ENCODE measurements at places on chromosomes 3 and 15.

- DNase-seq = no peak
These were observed 112.9 kb upstream of the RGMA start for GRCh38 chr15:93201940-93202339.

DNA sequence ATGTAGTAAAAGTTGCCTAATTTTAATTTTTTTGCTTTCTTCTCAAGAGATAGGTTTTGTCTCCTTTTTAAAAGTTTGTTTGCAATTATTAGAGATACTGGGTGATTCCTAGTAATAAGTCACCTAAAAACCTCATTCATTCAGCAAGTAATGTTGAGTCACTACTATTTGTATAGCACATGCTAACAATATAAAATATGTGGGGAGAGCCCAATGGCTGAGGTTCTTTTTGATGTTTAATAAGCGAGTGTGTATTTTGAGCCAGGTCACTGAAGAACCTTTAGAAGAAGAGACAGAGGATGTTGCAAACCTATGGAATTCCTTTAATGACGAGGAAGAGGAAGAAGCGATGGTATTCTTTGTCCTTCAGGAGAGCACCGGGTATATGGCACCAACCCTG lies 123.7 kb upstream of the CHRM5 start:
- DNase-seq = no peak

- DNase-seq = no peak
These were observed at the start of gene FAH for GRCh38 chr15:80152896-80153876. Gene FAH, plus strand, starts transcription at chr15:80152999. Its CDS starts 56 bp downstream, at chr15:80153055.

GRCh38 chr3:108153451-108153981 lies 62.7 kb upstream of the CD47 start:
- DNase-seq = no peak

DNA sequence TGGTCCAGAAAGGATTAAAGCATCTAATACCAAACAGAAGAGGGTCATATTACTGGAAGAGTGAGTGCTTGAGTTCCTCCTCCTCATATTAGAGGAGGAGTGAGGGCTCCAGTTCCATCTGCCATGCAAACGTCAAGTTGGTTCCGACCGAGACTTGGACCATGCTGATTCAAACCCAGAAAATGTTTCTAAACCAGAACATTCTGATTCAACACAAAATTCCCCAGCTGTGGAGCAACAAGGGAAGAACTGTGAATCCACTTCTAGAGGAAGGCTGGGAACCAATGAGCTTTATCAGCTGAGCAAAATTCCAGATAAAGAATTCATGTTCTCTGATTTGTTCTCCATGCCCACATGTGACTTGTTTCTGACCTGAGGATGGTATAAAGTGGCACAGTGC lies 135.6 kb upstream of the WNT5A start:
- DNase-seq = no peak

DNA sequence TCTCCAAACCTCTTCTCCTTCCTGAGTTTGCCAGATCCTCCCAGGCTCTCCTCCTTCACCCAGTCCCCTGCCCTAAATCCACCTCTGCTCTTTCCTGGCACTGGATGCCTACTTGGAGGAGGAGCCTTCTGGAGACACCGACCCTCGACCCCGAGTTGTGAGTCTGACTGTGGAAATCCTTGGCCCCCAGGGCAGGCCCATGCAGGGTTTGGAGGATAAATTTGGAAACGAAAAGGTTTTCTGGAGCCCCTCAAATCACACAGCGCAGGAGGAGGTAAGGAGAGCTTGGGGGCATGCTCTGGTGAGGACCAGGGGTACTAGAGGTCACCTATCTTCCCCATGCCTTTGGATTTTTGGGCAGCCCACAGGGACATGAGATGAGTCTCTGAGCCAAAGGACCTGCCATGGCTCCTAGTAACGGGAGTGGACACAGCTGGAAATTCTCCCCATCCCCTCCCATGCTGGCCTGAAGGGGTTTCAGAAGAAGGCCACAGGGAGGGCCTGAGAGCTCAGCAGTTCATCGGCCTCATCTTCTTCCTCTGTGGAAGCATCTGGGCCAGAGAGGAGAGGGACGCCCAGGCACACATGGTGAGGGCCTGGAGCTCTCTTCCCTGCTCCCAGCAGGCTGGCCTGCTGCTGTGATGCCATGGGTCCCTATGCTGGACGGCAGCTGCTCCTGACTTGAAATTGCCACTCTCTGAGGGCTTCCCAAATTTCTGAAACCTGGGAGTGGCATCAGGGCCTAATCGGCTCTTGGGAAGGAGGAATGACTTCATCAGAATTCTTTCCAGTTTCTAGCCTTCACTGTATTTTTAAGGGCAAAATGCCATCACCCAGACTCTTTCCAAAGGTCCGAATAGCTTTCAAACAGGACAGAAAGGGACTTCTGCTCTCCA lies 68.6 kb upstream of the ITGA11 start:
- DNase-seq = no peak

- no peak for DNase-seq
These were observed 510.8 kb upstream of the SEMA6D start for GRCh38 chr15:47206358-47206978.

GRCh38 chr15:47565949-47566348 lies 151.4 kb upstream of the SEMA6D start:
- no peak for DNase-seq

- DNase-seq = no peak
These were observed 1.6 kb downstream of the GABPB1 start for GRCh38 chr15:50353251-50353974.

- peak; percentile 36 for DNase-seq
These were observed 1.2 kb downstream of the HRH1 start for GRCh38 chr3:11155341-11156025.

DNA sequence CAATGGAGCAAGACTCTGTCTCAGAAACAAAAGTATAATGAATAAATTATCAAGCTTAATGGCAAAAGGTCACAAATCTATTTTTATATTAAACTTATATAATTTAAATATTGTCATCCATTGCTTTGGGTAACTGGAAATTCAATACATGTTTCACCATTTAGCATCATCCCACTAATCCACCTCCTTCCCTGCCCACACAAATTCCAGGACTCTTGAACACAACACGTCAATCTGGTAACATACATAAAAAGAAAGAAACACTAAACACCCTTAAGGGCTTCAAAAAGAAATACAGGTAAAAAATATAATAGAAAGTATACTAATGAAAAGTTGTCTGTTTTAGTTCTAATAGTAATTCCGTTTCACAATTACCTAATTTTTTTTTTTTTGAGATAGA lies 149.4 kb downstream of the STAG1 start:
- no peak for DNase-seq

DNA sequence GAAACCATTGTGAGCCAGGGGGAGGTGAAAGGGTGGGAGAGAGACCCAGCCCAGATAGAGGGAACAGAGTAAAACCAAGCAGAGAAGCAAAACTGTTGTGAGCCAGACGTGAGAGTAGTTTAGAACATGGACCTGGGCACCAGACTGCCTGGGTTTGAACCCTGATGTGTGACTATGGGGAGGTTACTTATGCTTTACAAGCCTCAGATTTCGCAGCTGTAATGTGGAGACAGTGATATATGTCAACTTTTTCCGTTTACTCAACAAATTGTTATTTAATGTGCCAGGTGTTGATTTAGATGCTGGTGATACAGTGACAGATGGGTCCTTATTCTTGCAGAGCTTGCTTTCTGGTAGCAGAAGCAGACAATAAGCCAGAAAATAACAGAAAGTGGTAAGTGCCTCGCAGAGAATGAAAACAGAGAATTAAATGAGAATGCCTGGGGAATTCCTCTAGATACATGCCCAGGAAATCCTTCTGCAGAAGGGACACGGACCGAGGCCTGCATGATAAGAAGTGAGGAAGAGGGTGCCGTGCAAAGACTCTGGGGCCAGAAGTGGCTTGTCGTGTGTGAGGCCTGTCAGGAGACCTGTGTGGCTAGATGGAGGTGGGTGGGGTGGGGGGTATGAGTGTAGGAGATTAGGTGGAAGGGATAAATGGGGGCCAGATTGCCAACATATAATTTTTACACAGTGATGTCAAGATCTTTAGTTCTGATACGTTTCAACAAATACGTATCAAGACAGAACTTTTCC lies 15.0 kb downstream of the KAT2B start:
- DNase-seq = no peak

- DNase-seq = no peak
These were observed 62.7 kb upstream of the ITGA11 start for GRCh38 chr15:68494573-68495110.

DNA sequence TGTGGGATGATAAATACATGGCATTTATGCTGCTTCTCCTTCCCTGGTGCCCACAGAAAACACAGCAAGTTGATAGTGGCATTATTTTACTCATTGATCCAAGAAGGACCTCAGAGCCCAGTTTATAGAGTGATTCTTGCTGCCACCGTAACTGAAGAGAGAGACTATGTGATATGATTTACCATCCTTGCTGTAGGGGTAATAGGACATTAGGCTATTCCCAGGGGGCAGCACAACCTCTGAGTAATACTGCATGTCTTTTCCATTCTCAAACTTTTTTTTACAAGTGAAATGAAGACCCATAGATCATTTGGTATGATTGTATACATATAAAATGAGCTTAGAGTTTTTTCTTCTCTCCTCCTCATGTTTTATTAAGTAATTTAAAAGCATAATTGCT lies 136.4 kb downstream of the ABI3BP start:
- DNase-seq = no peak

DNA sequence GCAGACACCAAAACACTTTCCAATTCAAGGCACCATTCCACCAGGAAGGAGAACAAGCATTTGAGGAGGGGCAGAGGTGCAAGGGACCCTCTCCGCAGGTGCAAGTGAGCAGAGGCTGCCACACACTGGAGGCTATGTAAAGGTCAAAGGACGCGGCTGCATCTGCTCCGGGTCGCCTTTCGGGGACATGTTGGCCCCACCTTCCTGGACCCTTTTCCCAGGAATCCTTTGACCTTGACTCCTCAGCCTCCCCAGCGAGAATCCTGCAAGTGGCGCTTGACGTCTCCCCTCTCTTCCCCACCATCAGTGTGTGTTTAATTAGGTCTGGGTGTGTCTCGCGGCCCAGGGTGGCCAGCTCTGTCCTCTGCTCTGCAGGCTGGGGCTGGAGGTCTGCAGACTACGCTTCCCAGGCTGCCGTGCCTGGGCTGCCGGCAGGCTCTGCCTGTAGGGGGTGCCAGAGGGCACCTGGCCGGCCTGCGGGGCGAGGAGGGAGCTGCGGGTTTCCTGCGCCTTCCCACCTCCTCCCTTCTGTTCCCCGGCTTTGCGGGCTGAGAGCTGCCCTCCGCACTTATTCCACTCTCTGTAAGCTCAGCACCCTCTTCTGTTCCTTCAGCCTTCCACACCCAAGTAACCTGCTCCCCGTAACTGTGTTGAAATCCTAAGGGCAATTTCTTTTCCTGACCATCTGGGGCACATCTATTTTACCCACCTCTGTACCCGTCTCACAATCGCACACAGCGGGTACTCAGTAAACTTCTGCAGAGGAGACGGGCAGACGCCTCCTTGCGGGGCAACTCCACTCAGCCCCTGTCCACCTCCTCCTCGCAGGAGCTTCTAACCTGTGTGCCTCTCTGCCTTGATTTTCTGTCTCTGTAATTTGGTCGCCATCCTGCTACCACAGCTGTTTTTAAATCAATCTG lies 129.8 kb downstream of the NSMCE3 start:
- no peak for DNase-seq

DNA sequence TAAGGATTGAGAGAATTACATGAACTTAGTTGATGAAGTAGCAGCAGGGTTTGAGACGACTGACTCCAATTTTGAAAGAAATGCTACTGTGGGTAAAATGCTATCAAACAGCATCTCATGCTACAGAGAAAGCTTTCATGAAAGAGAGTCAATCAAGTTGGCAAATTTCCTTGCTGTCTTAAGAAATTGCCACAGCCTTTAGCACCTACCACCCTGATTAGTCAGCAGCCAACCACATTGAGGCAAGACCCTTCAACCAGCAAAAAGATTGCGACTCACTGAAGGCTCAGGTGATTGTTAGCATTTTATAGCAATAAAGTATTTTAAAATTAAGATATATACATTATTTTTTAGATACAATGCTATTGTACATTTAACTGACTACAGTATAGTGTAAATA lies 80.9 kb downstream of the RAP2B start:
- DNase-seq = no peak

DNA sequence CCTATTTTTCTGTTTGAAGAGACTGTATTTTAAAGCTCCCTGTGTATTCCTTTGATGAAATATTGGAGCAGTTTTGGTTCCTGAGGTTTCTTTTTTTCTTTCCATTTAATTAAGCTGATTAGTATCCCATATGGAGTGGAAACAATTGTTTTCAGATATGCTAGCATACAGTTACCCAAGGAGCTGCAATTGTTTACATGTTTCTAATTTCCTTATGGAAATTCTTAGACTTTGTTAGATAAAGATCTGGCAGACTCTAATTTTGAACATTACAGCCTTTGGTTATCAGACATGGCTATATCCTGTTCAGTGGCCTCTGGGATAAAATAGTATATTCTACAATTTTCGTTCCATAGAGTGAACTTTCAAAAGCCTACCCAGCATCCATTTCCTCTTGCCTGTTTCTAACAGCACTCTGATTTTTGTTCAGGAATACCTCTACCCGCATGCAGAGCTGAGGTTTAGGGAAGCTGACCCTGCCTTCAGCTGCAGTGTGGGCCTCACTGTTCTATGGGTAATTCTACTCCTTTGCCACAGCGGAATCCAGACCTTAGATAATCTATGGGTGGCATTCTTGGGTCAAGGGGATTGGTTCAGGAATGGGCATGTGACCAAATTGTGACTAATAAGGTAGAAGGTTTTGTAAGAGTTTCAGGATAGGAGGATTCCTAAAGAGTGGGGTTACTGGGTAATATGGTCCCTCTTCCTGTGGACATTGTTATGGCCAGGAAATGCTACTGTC lies 161.1 kb upstream of the ANKRD28 start:
- no peak for DNase-seq

- no peak for DNase-seq
These were observed 45.4 kb downstream of the WWTR1 start for GRCh38 chr3:149612456-149612855.

GRCh38 chr15:78060232-78060631 lies 17.3 kb downstream of the TBC1D2B start:
- no peak for DNase-seq

GRCh38 chr3:17129556-17129955 lies 244.8 kb downstream of the PLCL2 start:
- no peak for DNase-seq

- no peak for DNase-seq
These were observed 21.9 kb downstream of the AKAP13 start for GRCh38 chr15:85402195-85402881.

DNA sequence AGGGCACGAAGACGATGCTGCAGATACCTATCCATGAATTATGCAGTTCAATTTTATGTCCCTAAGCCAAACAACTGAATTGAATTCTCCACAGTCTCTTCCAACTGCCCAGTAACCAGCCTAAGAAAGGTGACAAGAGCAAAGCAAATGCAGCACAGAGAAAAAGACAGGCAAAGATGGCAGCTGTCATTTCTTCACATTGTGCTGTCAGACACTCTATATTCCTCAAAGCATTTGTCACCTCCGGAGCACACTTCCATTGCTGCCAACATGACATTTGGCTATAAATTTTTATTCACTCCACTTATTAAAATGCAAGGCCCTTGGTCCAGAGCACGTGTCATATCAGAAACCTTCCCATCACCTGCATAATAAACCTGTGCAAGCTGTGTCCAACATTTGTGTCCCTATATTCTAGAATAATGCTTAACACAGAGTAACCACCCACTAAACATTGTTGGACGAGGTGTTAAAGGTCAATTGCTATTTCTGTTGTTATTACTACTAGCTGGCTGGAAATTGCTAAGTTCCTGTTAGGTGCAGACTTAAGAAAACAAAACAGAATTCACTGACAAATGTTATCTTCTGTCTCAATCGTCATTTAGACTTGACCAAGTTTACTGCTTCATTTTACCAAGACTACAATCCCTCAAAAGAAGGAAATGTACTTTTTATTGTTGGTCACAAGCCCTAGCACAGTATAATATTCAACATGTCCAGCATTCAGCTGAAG lies 89.7 kb downstream of the MAGI1 start:
- no peak for DNase-seq

- no peak for DNase-seq
These were observed 42.5 kb downstream of the CCDC12 start for GRCh38 chr3:46934072-46934471.

Measured in thoracic aorta (tissue), 2 donors.